Effector CD8-positive, alpha-beta T cell (primary cell): ENCODE measurements at places on chromosomes 1 and 21.

- no peak for DNase-seq
Measured at GRCh38 chr1:55775007-55775406, 559.8 kb upstream of the USP24 start.

- no peak for DNase-seq
Measured at GRCh38 chr21:28445141-28445830, 547.4 kb downstream of the LTN1 start.

- DNase-seq, result no peak
Measured at GRCh38 chr21:37449302-37449937, 82.8 kb downstream of the DYRK1A start.

GRCh38 chr1:165828103-165828668 is 772 bp downstream of the UCK2 start:
- DNase-seq, result peak; percentile 7

DNA sequence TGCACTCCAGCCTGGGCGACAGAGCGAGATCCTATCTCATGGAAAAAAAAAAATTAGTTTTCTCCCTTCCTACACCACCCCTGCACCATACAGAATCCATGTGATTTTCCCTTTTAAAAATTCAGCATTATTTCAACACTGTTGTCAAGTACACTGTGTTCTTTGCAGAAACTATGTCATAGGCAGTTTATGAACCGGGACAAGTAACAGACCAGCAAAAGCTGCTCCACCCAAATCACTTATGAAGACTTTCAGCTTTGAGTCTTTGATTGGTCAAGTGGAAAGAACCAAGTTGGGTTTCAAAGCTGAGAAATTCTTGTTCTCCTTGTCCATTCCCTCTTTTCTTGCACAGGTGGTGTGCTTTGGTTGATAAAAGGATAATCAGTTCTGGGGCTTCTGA is 173.0 kb downstream of the CDC7 start:
- no peak for DNase-seq

DNA sequence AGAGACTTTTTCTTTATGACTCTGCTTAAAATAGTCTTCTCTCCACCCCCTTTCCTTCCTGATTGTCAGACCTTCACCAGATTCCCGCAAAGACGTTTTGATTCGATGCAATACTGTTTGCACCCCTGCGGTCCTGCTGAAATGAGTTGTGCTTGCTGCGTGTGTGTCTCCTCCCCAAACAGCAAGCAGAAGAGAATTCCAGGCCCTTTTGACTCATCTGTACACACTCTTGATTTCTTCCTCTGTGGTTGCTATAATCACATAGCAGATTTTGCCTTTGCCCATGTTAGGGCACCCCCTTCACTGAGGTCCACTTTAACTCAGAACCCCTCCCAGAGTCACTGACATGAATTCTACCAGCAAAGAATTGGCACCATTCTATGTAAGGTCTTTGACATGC is 136.5 kb downstream of the ZZZ3 start:
- no peak for DNase-seq

GRCh38 chr1:110545492-110545891 is 26.5 kb upstream of the KCNA10 start:
- no peak for DNase-seq

- DNase-seq, result no peak
Measured at GRCh38 chr1:24327891-24328290, 8.7 kb downstream of the GRHL3 start.

GRCh38 chr1:227791425-227792143 is 23.9 kb upstream of the PRSS38 start:
- no peak for DNase-seq

- no peak for DNase-seq
Measured at GRCh38 chr1:54229281-54229891, 29.4 kb downstream of the MRPL37 start.

DNA sequence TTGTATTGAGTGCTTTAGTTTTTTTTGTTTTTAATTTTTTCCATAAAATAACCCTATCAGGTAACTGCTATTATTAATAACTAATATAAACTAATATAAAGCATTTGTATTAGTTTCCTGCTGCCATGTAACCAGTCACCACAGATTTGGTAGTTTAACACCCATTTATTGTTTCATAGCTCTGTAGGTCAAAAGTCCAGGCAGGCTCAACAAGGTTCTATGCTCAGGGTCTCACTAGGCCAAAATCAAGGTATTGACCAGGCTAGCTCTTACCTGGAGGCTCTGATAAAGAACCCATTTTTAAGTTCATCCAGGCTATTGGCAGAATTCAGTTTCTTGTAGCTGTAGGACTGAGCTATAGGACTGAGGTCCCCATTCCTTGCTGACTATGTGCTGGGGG is 189.4 kb downstream of the DAB1 start:
- DNase-seq, result no peak

DNA sequence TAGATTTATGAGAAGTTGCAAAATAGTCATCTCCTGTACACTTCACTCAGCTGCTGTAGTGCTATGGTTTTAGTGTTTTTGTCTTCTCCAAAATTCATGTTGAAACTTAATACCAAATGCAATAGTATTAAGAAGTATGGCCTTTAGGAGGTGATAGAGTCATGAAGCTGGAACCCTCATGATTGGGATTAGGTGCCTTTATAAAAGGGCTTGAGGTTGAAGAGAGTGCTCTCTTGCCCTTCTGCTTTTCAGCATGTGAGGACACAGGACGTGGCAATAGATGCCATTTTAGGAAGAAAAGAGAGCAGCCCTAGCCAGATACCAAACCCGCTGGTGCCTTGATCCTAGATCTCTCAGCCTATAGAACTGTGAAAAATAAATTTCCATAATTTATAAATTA is 87.6 kb downstream of the CTH start:
- DNase-seq, result no peak

DNA sequence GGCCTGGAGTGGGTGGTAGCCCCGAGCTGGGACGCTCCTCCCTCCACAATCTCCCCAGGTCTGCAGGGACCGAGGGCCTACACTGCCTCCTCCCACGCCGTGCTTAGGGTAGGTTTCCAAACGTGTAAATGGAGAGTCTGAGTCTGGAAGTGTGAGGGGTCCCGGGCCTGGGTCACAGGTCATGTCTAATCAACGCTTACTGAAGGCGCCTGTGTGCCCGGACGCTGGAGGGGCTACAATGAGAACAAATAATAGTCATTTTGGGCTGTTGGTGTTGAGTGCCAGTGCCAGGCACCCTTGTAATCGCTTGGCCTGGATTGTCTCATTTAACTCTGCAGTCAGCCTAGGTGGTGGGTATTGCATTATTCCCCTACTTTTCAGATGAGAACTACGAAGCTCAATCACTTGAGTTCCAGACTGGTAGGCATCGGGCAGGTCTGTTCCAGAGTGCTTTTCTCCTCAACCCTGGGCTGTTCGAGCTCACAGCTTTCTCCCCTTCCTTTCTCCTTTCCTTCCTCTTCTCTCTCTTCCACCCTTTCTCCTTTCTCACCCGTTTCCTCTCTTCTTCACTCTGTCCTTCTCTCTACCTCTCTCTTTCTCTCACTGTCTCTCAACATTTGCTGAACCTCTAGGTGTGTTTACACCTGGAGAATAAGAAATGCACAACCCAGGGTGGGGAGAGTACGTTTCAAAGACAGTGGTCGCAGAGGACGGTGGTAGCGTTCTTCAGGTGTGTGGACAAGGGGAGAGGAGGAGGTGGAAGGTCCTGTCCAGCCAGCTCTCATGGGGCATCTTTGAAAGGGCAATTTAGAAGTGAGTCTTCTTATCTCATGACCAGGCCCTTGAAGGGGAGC is 883 bp downstream of the SLC66A1 start:
- no peak for DNase-seq

- DNase-seq, result no peak
Measured at GRCh38 chr1:88111816-88112215, 572.3 kb upstream of the PKN2 start.

DNA sequence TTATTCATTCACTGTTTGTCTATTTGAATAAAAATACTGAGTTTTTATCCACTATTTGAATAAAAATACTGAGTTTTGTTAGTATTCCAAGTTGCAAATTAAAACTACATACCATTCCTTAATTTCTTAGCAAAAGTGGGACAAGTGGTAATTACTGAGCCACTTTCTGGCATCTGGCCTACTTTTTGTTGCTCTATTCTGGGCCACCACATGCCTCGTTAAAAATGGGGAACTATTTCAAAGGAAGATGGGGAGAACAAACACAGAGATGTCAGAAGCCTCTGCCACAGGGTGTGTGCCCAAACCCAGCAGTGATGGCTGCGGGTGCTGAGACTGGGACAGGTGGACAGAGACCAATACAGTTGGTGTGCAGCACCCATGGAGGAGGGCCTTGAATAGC is 14.6 kb downstream of the PIGP start:
- DNase-seq, result no peak

GRCh38 chr1:151108331-151108730 is 37.8 kb downstream of the GABPB2 start:
- no peak for DNase-seq

DNA sequence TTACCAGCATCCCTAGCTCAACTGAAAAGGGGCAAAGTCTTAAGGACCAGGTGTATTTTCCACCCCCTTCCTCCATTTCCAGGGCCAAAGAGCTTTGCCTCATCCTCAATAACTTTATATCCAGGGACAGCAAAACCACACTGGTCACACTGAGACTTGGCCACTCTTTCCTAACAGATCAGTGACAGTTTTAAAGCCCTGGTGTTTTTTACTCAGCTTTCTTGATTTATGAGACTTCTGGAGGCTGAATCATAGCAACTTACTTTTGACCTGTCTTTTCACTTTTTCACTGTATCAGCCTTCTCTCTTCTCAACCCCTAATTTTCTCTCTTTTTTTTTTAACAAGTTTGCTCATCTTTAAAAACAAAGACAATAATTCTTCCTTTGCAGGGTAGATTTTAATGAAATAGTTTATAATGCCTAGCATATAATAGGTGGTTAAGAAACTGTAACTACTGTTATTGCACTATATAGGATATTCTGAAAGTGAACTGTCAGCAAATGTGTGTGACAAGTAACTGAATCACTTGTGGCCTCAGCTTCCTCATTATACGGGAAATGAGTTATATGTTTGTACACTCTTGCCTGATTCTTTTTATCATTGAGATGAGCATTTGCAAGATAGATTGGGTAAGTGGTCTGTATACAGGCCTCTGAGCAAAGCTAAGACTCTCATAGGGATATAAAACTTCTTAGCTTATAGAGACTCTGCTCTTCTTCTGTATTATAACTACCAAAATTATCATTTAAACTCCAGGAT is 19.7 kb upstream of the DYNLT5 start:
- no peak for DNase-seq

- DNase-seq, result no peak
Measured at GRCh38 chr1:217861658-217862057, 230.5 kb downstream of the SPATA17 start.

GRCh38 chr21:42232176-42232825 is 13.4 kb downstream of the ABCG1 start:
- no peak for DNase-seq

GRCh38 chr1:67579623-67580394 is 105.2 kb upstream of the GADD45A start:
- DNase-seq, result no peak

GRCh38 chr1:3021801-3022401 is 634 bp downstream of the ACTRT2 start:
- no peak for DNase-seq

DNA sequence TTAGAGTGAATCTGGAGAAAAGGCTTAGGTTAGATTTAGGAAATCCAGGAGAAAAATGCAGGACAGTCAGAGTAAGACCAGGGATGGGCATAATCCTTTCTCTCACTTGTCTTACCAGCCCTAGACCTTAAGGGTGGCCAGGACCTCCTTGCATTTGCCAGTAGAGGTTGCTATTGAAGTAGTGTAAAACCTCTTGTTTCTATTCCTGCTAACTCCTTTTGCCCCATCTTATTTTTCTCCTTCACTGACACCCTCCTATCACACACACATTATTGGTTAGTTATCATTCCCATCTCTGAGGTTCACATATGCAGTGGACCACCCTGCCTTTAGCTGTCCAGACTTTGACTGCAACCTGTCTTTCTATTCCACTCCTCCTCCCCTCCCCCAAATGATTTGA is 75.0 kb upstream of the MACF1 start:
- DNase-seq, result no peak

- DNase-seq, result no peak
Measured at GRCh38 chr1:178846306-178846705, 24.6 kb downstream of the ANGPTL1 start.

GRCh38 chr21:41955516-41955915 is 1.7 kb upstream of the C2CD2 start:
- no peak for DNase-seq

GRCh38 chr1:97806326-97806725 is 114.5 kb downstream of the DPYD start:
- no peak for DNase-seq

- no peak for DNase-seq
Measured at GRCh38 chr1:210758761-210759160, 375.2 kb downstream of the KCNH1 start.

DNA sequence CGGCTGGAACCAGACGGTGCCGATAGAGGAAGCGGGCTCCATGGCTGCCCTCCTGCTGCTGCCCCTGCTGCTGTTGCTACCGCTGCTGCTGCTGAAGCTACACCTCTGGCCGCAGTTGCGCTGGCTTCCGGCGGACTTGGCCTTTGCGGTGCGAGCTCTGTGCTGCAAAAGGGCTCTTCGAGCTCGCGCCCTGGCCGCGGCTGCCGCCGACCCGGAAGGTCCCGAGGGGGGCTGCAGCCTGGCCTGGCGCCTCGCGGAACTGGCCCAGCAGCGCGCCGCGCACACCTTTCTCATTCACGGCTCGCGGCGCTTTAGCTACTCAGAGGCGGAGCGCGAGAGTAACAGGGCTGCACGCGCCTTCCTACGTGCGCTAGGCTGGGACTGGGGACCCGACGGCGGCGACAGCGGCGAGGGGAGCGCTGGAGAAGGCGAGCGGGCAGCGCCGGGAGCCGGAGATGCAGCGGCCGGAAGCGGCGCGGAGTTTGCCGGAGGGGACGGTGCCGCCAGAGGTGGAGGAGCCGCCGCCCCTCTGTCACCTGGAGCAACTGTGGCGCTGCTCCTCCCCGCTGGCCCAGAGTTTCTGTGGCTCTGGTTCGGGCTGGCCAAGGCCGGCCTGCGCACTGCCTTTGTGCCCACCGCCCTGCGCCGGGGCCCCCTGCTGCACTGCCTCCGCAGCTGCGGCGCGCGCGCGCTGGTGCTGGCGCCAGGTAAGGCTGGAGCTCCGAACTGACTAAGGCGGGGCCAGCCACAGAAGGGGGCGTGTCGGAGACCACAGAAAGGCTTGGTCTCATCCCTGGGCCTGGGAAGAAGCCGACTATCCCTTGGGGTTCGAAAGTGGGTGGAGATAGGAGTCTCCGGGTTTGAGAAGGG is 486 bp downstream of the SLC27A3 start:
- DNase-seq, result peak; percentile 47

GRCh38 chr1:167499664-167500101 is 18.6 kb downstream of the CD247 start:
- DNase-seq, result no peak

DNA sequence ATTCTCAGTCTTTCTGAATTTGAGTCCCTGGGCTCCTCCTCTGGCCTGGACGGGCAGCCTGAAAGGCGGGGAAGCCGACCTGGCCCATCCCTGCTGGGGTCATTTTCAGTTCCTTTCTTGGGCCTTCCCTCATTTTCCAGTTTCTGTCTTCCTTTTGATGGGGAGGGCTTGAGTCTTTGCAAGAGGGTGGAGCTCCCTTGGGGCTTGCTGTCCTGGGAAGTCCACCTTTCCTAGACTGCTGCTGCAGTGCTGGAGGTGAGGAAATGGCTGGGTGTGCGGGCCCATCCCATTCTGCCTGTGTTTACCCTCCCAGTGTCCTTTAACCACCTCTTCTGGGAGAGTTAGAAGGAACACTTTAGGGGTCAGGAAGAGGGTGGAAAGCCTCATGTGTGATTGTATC is 40.4 kb upstream of the SYNC start:
- no peak for DNase-seq

GRCh38 chr1:24864370-24864777 is 65.7 kb downstream of the RUNX3 start:
- DNase-seq, result no peak

- no peak for DNase-seq
Measured at GRCh38 chr1:101323535-101323934, 86.7 kb downstream of the S1PR1 start.
